ENCODE measurements at places on chromosomes 6 and 20.
A peak's percentile ranks its signal among the peaks of the same experiment; 100 is the strongest.

DNA sequence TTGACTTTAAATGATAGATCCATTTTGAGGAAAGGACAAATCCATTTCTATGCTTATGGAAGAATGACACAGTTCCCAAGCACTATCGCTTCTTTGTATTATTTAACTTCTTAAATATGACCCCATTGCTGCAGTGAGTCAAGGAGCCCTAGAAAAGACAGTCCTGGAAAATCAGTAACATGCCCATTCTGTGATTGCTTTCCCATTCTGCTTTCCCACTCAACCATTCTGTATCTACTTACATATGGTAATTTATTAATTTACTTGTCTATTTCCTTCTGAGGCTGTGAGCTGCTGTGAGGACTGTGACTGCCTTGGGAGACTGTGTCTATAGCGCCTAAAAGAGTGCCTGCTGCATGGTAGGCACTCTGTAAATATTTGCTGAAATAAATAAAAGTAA is 85.4 kb upstream of the TMEM30A start:
- DNase-seq, result no peak

GRCh38 chr6:111254004-111254778 is 166.9 kb downstream of the SLC16A10 start:
- no peak for DNase-seq

DNA sequence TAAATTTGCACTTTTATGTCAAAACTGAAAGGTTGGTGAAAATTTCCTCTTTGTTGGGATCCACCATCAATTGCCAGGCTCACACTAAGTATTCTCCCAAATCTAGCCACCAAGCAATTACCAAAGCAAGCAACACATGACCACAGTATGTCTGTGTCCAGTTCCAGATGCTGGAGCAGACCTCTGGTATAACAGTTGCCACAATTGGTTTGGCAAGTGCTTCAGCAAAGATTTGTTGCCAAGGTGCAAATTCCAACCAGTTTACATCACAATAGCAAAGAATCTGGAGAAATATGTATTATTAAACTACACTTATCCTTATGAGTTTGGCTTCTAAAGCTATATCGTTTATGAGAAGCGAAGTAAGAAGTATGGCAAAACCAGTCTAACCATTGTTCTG is 6.4 kb downstream of the GTF2H5 start:
- no peak for DNase-seq

DNA sequence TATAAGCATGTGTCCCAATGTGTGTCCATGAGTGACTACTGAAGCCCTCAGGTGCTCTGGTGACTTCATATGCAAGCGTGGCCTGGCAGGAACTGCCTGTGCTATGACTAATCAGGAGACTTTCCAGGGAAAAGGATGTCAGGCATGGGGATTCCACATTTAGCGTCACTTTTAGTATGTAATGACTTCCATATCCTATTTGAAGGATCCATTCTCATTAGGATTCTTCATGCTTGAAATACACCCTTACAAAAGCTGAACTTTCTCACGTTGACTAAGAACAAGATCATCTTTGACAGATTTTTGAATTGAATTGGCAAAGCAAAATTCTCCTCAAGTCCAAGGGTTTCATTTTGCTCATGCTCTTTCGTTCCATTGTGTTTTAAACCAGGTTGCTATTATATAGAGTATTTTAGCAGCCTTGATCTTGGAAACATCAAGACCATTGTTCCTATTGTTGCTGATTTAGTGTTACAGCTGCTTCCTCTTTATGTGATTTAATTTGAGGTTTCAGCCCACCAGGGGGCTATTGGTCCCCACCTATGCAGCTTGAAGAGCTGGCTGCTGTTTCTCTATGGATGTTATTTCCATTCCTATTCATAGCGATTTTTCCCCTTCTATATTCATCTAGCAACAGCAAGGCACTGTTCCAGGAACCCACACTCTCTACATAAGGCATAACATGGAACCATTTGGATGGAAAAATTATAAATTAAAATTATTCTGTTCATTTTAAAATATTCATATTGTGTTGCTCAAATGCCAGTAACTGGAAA is 418.6 kb downstream of the CDKAL1 start:
- no peak for DNase-seq

GRCh38 chr6:3603340-3604130 is 146.7 kb upstream of the SLC22A23 start:
- DNase-seq, result no peak

DNA sequence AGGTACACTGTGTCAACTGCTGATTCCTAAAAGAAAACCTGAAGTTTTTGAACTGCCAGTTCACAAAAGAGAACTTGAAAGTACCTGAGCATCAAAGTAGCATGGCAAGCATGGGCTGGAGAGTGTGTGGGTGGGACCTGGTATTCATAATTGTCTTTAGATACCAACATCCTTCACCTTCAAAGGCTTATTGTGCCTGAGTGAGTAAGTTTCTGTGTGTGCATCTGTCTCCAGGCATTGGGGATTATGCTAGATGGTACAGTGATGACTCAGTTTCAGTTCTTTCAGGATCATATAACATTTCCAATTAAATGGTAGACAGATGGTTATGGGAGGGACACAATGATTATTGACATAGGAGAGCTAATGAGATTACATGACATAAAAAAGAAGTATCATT is 238.5 kb downstream of the ZFAND3 start:
- peak; percentile 57 for DNase-seq

DNA sequence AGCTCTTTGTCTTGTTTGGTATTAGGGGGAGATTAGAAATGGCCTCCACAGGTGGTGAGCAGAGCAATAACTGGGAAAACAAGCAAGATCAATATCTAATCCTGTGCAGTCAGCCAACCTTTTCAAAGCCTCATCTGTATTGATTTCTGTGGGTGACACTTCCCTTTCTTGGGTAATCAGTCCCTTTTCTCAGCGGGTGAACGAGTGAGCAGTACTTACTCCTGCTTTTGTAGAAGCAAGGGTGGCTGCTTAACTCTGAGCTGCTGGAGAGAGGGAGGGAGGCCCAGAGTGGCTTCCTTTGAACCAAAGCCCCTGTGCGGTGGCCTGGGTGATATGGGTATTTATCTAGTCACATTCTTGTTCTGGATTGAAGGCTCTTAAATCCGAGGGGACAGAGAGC is 254.8 kb upstream of the CHD6 start:
- DNase-seq, result no peak

DNA sequence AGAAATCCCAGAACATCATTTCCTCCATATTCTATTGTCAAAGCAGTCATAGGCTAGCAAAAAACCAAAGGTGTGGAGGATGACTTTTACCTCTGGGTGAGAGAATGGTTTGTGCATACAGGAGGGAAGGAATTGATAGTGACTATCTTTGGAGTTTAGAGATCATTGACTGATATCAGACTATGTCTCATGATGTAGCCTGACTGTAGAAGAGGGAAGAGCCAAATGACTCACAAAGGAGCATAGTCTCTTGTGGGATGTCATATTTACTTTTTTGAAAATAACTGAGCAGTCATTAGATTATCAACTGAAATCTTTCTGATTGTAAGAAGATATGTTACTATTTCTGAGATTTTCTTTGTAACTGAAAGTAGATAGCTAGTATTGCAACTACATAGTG is 158.5 kb downstream of the FLRT3 start:
- no peak for DNase-seq

DNA sequence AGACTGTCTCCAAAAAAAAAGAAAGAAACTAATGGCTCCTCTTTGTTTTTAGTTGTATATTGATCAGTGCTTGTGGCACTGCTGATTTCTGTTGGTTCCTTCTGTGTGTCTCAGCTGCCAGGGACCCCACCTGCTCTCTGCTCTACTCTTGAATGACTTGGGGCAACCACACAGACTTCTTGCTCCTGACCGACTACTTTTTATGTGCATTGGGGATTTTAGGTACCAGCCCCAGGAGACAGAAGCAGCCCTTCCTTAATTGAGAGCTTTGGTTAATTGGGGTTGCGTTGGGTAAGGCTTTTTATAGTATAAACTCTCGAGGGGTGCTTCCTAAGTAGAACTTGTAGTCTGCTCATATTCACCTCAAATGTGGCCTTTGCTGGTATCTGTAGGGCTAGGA is 6.9 kb downstream of the STK35 start:
- no peak for DNase-seq

GRCh38 chr6:2215342-2215741 is 30.1 kb downstream of the GMDS start:
- DNase-seq, result no peak

DNA sequence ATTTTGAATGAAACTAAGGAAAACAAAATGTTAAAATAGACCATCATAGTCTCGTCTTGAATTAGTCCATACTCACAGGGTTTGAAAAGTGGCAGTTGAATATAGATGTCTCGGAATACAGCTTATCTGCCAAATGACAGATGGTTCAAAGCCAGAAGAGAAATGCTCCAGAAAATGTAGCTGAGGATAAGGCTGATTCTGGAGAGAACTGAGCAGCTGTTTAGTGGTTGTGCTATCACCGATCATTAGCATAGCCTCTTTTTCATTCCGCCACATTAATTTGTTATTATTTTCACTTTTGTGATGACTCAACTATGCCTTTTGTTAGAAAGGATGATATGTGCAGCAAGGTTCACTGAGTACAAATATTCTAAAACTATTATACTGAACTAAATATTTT is 390.2 kb upstream of the MAN1A1 start:
- DNase-seq, result no peak

DNA sequence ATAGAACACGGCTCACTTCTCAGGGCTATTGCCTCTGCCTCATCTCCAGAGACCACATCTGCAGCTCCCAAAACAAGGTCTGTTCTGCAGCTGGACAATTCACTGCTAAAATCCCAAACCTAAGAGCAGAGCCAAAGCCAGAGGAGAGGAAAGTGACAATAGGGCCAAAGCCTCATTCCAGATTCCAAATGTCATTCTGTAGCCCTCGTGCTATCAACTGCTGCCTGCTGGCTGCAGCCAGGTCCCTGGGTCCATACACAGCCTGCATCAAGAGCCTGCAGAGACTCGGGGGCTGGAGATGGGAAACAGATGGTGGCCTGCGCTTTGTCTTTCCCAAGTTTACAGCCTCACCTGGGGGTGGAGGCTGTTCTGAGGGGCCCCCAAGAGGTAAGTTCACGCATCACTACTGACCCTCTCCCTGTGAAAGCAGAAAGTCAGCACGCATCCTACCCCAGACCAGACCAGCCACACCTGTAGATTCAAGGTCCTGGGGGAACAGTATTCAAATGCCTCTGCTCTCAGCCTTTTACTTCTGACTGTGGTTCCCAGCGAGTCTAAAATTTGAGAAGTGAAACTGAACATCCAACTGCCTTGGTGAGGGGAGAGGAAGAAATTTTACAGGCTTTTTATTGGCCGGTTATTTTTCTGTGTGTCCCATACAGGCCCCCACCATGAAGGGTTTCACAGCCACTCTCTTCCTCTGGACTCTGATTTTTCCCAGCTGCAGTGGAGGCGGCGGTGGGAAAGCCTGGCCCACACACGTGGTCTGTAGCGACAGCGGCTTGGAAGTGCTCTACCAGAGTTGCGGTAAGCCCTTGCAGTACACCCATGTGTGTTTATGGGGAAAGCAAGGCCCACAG is at the start of gene LY86:
Gene LY86 (plus strand): TSS at position 657 of the 860 bp plus-strand sequence. CDS start 15 bp downstream, at position 672.
- DNase-seq, result no peak

DNA sequence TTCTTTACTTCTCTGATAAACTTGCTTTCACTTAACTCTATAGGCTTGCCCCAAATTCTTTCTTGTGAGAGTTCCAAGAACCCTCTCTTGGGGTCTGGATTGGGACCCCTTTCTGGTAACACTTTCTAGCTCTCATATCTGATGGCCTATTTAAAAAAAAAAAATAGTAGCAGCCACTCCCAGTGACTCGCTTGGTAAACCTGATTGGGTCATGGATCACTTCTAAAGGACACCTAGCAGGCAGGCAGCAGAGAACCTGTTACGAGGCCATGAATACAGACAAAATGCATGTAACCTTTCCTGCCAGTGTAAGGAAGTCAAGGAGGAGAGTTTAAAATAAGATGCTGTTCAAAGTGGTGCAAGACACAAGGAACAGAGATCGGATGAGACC is 9.1 kb upstream of the SERPINB6 start:
- DNase-seq, result no peak

DNA sequence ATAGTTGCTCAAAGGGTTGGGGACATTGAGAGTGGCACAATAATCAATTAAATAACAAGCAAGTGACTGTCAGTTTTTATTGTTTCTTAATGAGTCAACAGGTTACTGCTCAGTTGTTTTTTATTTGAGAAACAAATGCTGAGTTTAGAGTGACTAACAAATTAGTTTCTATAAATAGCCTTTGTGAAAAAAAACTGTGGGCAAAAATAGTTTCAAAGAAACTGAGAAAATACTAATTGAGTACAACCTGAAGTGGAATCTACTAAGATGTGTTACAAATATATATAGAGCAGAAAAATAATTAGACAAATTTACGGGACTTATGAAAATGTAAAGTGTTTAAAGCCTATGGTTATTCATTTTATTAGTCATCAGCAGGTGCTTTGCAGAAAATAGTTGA is 22.3 kb downstream of the BEND6 start:
- DNase-seq, result no peak
